ENCODE measurements at places on chromosomes 3 and 15. TPM values are rescaled to one million over a fixed set of nuclear protein-coding genes. Genes with fewer than 3 reads are reported as not detected.

- DNase-seq, result no peak
Observed at GRCh38 chr15:58040150-58040549, 25.4 kb downstream of the ALDH1A2 start.

DNA sequence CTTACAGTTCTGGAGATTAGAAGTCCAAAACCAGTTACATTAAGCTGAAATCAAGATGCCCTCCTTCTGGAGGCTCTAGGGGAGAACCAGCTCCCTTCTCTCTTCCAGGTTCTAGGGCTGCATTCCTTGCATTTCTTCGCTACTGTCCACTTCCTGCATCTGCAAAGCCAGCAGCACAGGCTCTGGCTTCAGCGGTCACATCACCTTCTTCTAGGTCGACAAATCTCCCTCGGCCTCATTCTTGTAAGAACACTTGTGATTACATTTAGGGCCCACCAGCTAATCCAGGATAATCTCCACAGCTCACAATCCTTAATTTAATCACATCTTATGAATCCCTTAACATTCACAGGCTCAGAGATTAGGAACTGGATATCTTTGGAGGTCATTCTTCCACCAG lies 73.8 kb downstream of the MINAR1 start:
- no peak for DNase-seq

Gene GPR62
- total RNA-seq, result 0.18 TPM

GRCh38 chr3:132210476-132211346 lies 106.5 kb upstream of the ACP3 start:
- DNase-seq, result no peak

DNA sequence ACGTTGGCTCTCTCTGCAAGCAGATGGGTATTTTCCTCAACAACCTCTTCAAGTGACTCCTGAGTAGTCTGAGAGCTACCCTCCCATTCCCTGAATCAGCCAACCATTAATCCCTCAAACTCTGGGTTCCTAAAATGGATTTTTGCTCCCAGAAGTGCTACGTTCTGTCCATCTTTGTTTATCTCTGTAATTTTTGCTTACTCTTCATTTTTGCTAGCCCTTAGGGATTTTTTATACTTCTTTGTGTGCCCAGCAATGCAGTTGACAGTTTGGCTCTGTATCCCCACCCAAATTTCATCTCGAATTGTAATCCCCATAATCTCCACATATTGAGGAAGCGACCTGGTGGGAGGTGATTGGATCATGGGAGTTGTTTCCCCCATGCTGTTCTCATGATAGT lies 35.4 kb upstream of the COL6A5 start:
- DNase-seq, result no peak

DNA sequence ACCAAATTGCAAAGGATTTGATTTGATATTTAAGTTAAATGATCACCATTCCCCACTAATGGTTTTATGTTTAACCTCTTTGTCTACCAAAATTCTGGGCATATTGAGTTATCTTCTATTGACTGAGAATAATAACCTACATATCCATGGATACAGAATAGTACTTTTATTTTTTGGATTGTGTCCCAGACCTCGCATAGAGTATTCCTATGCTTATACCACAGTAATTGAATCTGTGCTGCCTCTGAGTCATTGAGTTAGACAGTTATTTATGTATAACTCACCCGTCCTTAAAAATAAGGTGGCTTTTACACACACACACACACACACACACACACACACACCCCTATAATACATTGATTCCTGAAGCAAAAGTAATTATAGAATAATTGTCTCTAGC lies 690.1 kb upstream of the BCHE start:
- DNase-seq, result no peak

DNA sequence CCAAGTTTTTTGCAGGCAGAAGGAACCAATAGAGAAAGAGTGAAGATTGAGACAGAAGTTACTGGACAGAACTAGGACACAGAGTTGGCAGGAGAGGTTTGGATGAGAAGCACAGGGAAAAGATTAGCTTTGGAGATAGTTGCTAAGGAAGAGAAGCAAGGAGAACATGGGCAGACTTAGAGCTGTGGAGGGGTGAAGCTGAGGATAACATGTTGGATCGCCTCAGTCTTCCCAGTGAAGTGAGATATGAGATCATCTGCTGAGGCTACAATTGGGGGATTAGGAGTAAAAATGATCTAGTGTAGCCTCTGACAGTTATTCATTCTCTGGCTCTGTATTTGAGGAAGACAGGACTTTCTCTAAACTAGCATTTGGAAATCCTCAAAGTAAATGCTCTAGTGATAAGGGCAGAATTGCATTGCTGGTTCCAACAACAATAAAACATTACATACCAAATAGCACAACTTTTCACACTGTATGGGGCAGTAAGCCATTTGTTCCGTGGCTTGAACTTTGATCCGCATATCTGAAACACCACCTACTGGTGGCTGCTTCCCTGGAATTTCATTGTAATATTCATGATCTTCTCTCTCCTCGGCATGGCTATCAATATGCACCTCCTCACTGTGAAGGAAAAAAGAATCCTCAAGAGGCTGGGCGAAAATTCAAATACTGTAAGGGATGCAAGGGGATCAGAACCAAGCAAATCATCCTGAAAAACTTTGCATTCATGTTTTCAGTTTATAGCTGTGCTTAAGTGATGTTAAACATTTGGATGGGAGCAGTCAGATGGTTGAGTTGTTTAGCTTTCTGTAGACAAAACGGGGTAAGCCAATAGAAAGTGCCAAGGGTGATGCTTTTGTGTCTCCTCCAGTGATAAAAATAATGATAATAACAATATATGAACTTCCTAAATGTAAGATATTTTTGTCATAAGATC lies 22.2 kb upstream of the EID1 start:
- DNase-seq, result no peak

GRCh38 chr15:25180606-25181292 lies 226.0 kb downstream of the SNRPN start:
- no peak for DNase-seq

Gene SLC22A14
- total RNA-seq, result 0.82 TPM

DNA sequence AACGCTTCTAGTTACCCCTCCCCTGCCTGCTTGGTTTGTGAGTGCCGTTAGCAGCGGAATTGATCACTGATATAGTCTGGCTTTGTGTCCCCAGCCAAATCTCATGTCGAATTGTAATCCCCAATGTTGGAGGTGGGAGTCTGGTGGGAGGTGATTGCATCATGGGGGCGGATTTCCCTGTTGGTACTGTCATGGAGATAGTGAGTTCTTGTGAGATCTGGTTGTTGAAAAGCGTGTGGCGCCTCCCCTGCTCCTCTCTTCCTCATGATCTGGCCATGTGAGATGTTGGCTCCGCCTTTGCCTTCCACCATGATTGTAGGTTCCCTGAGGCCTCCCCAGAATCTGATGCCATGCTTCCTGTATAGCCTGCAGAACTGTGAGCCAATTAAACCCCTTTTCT lies 47.3 kb upstream of the PGPEP1L start:
- DNase-seq, result no peak

Gene CADM2
- total RNA-seq, result 74.3 TPM

Gene GOLGA8F
- total RNA-seq, result 0.09 TPM

GRCh38 chr15:78565951-78566774 lies 843 bp downstream of the CHRNA5 start:
- no peak for DNase-seq

Gene FETUB
- not detected for total RNA-seq

GRCh38 chr3:104388619-104389018 lies 978.1 kb upstream of the ALCAM start:
- DNase-seq, result no peak

DNA sequence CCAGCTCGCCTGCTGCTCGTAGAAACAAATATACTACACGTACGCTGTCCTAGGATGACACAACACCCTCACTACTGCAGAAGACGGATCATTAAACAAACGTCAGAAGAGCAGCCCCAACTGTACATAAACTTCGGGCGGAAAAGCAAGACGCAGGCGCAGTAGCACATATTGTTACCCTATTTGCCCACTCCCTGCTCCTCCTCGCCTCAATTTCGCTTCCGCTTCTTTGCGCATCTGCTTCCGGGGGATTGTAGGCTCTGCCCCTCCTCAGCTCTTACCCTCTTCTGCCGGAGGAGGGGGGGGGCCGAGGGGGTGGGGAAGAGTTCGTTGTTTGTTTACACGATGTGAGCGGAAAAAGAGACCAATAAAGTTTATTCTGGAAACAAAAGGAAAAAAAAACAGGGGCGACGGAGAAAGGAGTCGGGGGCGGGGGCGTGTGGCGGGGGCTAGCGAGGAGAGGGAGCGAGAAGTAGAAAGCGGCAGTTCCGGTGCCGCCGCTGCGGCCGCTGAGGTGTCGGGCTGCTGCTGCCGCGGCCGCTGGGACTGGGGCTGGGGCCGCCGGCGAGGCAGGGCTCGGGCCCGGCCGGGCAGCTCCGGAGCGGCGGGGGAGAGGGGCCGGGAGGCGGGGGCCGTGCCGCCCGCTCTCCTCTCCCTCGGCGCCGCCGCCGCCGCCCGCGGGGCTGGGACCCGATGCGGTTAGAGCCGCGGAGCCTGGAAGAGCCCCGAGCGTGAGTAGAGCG lies at the start of gene PIK3CA:
Gene PIK3CA (plus strand): TSS at position 485 of the 743 bp plus-strand sequence. CDS start 50,469 bp downstream, outside the sequence.
- peak; percentile 94 for DNase-seq

DNA sequence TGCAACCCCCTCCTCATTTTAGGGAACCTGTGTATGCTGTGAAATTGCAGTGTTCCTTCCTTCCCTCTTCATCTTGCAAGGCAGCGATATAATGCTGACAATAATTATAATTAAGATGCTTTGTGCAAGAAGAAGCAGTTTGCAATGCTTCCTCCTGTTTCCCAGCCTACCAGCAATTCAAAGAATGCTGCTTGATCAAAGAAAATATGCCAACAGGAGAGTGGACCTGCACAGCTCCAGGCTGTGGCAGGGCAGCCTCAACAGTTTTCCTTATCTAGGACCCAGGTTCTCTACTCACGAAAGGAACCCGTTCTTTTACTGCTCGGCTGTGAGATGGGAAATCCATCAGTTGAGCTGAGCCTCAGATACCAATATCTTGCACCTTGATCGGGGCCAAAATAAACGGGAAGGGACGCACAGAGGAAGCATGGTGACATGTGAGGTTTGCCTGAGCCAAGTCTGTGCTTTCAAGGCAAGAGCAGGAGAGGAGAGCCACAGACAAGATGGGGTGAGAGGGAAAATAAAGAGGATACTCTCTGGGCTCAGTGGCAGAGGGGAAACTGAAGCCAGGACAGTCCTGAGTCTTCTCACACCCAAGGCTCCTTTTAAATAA lies 22.6 kb upstream of the LRTM1 start:
- DNase-seq, result no peak

DNA sequence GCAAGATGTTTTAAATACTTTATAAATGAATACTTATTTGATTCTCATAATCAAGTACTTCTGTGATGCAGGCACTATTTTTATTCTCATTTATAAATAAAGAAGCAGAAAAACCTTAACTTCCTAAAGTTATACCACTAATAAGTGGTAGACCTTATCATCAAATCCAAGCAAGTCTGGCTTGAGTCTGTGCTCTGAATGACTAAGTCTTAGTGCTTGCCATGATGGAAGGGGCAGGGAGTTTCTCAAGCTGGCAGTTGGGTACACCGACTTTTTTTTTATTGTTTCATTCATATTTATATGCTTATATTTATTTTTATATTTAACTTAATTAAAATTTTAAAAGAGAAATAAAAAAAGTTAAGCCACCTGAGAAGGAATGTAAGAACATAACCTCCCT lies 23.6 kb downstream of the SLMAP start:
- no peak for DNase-seq

DNA sequence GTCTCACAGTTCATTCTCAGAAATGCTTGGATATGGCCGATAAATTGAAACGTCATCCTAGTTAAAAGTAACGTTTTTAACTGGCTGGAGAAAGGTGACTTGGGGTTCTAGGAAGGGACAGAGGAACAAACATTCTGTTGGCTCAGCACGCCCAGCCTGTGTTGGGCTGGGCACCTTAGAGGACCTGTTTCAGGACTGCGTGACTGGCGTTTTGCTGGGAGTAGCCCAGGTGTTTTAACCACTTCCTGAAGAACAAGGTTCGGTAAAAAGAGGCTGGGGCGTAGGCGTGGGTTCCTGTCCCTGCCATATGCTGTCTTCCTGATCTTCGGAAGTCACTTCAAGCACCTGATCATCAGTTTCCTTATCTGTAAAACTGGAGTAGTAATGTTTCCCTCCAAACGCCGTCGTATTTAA lies 1.1 kb upstream of the TLNRD1 start:
- DNase-seq, result no peak
